Left lung (tissue), 14 donors: ENCODE measurements at places on chromosomes 13 and 19. TPM values are rescaled to one million over a fixed set of nuclear protein-coding genes. Genes with fewer than 3 reads are reported as not detected.

Gene PSG6
- not detected for polyA plus RNA-seq

Gene CGB1
- polyA plus RNA-seq, result not detected

Gene CCDC70
- not detected for polyA plus RNA-seq

Gene C5AR1
- polyA plus RNA-seq, result 2.0 TPM

Gene MBOAT7
- 52.1 TPM for polyA plus RNA-seq

Gene ZNF358
- 44.5 TPM for polyA plus RNA-seq

Gene LRRC63
- 0.10 TPM for polyA plus RNA-seq

Gene KMT5C
- polyA plus RNA-seq, result 22.1 TPM

Gene ZNF846
- polyA plus RNA-seq, result 38.8 TPM
